ENCODE measurements at places on chromosomes 5 and 9. TPM values are rescaled to one million over a fixed set of nuclear protein-coding genes. Genes with fewer than 3 reads are reported as not detected.

GRCh38 chr9:82124090-82124489 lies 135.5 kb downstream of the SPATA31D1 start:
- DNase-seq = no peak

DNA sequence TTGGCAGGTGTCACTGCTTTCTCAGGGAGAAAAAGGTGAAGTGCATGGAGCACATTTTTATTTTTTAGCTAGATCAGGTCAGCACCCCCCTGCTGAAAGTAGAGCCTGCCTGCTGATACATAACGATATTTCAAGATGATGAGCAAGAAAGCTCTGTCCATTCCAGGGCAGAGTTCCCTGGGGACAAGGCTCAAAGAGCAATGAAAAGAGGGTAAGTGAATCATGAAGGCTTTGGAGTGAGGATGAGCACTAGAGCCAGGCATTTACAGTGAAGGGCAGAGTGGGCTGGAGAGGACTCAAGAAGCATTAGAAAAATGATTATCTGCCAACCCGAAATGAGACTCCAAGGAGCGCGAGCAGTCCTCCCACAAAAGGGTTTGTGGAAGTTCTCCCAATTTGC lies 345.7 kb downstream of the TLE4 start:
- DNase-seq = no peak

- no peak for DNase-seq
Measured at GRCh38 chr9:121861501-121862180, 210.2 kb downstream of the DAB2IP start.

DNA sequence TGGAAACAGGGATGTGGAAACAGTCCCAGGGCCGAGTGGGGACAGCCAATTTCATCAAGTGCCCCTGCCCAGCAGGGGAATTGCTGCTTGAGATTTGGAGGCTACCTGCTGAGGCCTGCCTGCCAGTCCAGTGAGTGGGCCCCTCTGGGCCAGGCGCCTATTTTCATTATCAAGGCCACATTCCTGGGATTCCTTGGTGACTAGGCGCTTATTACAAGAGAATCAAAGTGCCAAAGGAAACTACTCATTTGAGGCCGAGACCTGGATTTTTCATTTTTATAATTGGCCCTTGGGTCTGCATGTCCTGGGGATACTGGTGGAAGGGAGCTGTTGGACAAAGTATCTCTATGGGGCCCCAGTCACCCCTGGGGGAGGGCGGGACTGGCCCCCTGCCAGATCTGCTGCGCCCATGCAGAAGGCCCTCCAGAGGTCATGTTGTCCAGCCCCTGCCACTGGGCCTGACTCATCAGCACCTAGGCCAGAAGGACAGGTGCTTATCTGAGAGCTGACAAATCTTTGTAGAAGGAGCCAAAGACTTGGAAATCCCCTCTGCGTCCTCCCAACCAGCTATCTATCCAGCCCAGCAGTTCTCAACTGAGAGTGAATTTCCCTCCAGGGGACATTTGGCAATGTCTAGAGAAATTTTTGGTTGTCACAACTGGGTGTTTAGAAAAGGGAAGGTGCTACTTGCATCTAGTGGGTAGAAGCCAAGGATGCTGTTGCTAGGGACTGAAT lies 45.6 kb downstream of the FOXI1 start:
- DNase-seq = no peak

DNA sequence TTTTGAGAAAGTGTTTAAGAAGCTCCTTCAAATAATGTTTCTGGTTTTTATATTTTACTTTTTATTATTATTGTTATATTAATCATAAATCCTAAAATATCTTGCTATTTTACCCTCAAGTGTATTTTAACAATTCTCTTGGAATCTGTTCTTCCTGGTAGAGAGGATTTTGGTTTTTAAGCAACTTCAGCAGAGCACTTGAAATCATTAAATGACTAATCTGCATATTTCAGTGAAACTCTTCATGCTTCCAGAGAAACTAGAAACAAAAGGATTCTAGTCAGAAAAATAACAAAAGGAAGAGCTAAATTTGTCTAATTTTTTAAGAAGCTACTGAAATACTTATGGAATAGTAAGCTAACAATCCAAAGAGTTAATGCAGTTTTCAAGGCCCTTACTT lies 1057.3 kb downstream of the TLE1 start:
- DNase-seq = no peak

DNA sequence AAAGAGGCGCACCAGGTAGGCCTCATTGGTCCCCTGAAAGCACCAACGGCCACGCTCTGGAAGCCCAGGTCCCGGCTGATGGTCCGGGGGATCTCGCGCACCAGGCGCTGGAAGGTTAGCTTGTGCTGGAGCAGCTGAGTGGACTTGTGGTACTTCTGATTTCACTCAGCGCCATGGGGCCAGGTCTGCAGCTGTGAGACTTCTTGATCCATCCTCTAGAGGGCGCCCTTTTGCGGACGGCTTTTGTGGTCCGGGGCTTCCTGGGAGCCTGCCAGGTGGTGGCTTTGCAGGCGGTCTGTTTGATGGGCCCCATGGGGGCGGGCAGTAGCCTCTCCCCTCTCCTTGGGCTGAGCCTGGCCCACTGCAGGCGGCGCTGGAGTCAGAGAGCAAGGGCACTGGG lies 10.4 kb downstream of the TAF11L12 start:
- no peak for DNase-seq

DNA sequence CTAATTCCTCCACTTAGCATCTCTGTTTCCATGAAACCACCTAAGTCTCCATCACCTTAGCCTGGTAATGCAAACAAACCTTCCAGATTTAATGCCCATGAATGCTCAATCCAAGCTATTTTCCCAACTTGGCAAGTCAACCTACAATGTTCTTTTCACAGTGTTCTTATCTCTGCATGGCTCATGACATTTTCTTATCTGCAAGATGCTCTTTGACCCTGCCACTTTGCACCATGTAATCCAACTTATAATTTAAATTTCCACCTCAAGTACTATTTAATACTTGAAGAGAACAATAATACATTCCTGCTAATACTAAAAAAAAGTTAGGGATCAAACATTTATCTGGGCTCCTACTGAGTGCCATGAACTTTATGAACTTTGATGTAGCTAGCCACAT lies 164.3 kb downstream of the TMEM232 start:
- DNase-seq = no peak

GRCh38 chr5:111261610-111262009 lies 37.4 kb downstream of the CAMK4 start:
- no peak for DNase-seq

DNA sequence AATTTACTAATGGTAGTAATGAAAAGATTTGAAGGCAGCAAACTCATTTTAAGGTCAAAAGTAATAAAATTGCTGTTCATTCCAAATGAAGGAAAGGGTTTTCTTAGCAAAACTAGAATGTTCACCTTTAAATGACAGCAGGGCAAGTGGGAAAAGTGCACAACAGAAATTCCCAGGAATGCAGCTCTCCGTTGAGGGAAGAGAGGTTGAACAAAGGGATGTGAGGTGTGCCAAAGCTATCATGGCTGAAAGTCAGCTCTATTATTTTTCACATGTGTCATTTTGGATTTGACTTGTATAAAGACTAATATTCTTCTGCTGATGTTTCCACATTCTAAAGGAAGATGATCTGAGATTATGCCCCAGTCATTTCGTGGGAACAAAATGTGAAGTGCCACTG lies 51.6 kb downstream of the TEK start:
- DNase-seq = no peak

GRCh38 chr5:137754961-137755762 lies 999 bp upstream of the HNRNPA0 start:
- no peak for DNase-seq

DNA sequence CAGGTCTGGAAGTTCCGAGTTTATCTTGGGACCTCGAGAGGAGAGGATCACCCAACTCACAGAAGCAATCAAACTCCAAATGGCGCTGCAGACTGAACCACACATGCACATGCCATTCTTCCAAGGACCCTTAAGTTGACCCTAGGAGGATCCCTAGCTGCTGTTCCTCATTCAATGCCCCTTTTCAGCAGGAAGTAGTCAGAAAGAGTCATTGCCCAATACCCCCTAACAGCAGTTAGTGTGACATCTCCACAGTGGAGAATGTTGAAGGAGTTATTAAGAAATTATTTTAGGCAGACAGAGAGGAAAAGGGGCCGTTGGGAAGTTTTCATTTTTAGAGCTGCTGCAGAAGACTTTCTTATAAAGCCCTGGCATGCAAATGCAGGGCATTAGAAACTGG lies 229.9 kb upstream of the DAB2 start:
- DNase-seq = no peak

DNA sequence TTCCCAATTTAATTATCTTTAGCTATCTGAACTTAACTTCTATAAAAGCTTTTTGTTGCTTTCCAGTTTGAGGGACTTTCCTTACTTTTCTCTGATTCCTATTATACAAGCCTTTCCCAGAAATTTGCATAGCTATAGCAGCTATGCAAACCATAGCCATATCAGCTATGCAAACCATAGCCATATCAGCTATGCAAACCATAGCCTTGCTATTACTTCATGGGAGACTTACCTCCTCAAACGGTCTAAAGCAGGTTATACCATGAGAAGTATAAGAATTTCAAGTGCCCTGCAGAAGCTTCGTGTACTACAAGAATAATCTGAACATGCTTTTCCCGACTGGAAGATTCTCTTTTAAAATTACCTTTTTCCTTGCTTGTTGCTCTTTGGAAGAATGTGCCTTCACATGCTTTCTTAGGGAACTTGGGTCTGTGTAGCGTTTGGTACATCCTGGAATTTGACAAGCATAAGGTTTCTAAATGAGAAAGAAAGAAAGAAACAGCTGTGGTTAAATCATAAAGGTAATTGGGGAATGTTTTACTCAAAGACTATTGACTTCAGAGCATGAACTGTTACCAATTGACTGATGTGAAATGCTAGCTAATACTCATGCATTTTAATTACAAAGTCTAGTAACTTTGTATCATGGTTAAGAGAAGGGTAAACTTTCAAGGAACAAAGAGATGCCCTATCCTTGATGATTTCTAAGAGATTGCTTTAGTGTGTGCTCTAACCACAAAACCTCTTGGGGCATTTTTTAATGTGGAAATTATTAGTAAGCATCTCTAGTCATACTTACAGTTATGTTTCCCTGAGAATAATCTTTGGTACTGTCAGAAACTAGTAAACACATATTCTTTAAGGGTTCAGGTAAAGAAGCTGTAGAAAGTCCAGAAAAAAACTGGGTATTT lies 367.6 kb downstream of the GLIS3 start:
- DNase-seq = no peak

- no peak for DNase-seq
Measured at GRCh38 chr5:131745703-131746102, 51.1 kb downstream of the FNIP1 start.

GRCh38 chr9:133518200-133518599 lies 6.6 kb downstream of the MYMK start:
- DNase-seq = no peak

GRCh38 chr5:56350597-56351170 lies 117.6 kb upstream of the ANKRD55 start:
- no peak for DNase-seq

DNA sequence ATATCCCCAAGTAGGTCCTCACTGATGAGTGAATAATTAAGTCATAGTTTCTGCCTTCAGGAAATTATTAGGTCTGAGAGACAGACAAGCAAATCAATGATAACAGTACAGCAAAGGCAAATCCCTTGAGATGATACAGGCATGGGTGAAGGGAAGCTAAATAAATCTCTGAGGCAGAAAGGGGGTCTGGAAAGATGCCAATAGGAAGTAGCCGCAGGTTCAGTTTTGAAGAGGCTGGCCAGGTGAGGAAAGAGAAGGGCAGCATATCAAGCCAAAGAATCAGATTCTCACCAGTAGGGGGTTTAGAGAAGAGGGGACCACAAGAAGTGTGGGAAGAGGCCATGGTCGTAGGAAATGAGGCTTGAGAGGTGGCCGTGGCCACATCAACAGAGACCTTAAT lies 85.8 kb downstream of the KIAA1958 start:
- DNase-seq = no peak

GRCh38 chr5:606526-607399 lies 5.4 kb upstream of the CEP72 start:
- DNase-seq = no peak

DNA sequence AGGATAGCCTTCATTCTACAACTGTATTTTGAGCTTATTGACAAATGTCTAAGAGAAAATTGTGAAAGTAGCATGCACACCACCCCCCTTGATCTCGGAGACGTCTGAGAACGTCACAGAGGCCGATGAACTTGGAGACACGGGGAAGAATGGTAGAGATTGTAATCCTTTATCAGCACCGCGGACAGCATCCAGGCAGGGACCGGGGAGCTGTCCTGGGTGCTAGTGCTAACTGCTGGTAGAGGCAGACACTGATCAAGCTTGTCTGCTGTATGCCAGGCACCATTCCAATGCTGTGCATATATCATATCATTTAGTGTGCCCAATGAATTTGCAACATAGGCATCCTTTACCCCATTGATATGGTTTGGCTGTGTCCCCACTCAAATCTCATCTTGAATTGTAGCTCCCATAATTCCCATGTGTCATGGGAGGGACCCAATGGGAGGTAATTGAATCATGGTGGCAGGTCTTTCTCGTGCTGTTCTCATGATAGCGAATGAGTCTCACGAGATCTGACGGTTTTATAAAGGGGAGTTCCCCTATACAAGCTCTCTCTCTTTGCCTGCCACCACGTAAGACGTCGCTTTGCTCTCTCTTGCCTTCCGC lies 98.8 kb downstream of the LHX2 start:
- DNase-seq = peak; percentile 26

DNA sequence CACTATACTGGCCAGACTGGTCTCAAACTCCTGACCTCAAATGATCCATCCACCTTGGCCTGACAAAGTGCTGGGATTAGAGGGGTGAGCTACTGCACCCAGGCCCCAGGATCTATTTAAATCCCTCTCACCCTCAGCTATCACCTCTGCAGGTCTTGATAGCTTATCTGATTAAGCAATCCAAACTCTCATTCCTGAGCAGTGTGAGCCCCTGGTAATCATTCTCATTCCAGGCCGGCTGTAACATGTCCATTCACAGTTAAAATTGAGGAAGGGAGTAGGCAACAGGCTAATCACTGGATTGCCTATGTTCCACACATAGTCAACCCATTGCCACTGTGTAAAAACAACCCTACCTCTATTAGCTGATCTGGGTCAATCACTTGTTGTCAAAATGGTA lies 111.1 kb downstream of the AGTPBP1 start:
- DNase-seq = no peak

- DNase-seq = no peak
Measured at GRCh38 chr9:127987103-127987614, 6.4 kb upstream of the EEIG1 start.

GRCh38 chr5:180644825-180645273 lies 4.6 kb downstream of the FLT4 start:
- no peak for DNase-seq

GRCh38 chr9:121201738-121202533 lies at the start of gene RAB14:
Gene RAB14 (minus strand): TSS chr9:121201869. CDS start chr9:121193412, 8,457 bp downstream.
- peak; percentile 95 for DNase-seq

Gene ATG12
- polyA plus RNA-seq = 60.1 TPM

Gene COL15A1
- 172 TPM for polyA plus RNA-seq

Gene HMMR
- 8.6 TPM for polyA plus RNA-seq

Gene TMEM174
- polyA plus RNA-seq = not detected

Gene LCN1
- not detected for polyA plus RNA-seq

Measured in forelimb muscle (tissue), 1 donor.